ENCODE measurements at places on chromosomes 2 and 18.
A peak's percentile ranks its signal among the peaks of the same experiment; 100 is the strongest.

- no peak for DNase-seq
These were observed 31.6 kb downstream of the SUCLG1 start for GRCh38 chr2:84427235-84428138.

- no peak for DNase-seq
These were observed 9.6 kb downstream of the GDF7 start for GRCh38 chr2:20676353-20677215.

- DNase-seq: no peak
These were observed 452.5 kb upstream of the SALL3 start for GRCh38 chr18:78526923-78527711.

GRCh38 chr2:122795763-122796162, 1040.3 kb downstream of the TSN start:
- DNase-seq: no peak

- DNase-seq: no peak
These were observed 310.8 kb downstream of the PIEZO2 start for GRCh38 chr18:10838553-10838952.

GRCh38 chr2:75820693-75821092, 110.0 kb upstream of the GCFC2 start:
- no peak for DNase-seq

DNA sequence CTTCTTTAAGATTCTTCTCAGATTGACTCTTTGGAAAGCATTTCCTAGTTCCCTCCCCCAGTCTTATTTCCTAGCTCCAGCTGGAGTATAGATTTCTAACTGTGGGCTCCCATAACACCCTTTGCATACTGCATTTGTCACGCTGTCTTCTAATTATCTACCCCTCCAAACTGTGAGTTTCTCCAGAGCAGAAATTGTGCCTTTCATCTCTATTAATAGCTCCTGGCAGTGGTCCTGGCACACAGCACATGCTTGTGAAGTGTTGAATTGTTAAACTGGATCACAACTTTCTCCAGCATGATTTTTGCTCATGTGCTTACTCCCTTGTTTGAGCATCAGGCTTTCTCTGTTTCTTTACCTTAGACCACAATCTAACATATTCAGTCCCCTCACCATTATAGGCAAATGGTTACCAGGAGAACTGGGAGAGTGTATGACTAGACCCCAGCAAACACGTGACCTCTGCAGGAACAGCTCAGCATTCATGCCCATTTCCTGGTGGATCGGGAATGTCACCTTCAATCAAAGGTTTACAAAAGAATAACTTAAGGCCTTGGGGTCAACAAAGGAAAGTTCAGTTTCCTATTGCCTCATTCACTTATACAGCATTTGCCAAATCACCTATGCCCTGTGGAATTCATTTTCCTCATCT, 175.7 kb upstream of the TANK start:
- DNase-seq: no peak

DNA sequence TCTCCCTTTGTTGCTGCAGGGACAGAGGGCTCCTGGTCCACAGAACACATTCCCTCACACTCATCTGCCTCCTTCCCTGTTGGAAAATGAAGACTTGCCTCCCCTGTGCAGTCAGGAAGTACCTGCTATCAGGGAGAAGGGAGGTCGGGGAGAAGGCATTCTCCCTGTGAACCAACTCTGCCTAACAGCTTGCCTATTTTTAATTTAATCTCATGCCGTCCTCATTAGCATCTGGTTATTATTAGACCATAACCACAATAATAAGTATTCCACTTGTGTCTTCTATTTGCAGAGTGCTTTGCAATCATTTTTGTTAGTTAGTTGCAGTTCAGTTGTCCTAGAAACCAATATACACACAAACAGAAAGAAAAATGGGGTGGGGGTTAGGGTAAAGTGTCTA, 232.6 kb upstream of the SKOR2 start:
- DNase-seq: no peak

DNA sequence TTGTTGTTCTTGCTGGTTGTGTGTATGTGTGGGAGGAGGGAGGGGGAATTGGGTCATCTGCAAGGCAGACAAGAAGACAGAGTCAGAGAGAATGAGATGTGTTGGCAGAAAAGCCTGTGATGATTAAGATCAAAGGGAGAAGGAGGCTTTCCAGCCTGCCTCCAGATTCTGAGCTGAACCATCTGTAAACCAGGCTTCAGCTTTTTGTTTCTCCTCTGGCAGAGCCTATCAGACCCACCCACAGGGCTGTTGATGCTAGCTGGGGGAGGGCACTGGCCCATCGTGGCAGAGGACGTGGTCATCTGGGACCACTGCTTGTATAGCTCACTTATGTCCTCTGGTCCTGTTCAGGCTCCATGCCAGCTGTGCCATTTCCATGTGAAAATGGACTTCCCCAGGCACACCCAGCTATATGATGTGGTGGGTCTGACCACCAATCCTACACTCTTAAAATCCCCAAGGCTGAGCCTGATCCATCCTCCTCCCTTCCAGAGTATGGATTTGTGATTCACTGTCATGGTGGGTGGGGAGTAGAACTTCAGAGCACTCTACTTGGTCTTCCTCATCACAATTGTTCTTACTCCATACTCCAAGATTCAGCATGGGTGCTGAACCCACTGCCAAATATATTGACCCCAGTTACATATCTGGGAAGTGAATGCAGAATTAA, 27.8 kb upstream of the COL6A3 start:
- no peak for DNase-seq

GRCh38 chr2:224847961-224848850, 132.0 kb upstream of the CCDC195 start:
- DNase-seq: peak; percentile 59

DNA sequence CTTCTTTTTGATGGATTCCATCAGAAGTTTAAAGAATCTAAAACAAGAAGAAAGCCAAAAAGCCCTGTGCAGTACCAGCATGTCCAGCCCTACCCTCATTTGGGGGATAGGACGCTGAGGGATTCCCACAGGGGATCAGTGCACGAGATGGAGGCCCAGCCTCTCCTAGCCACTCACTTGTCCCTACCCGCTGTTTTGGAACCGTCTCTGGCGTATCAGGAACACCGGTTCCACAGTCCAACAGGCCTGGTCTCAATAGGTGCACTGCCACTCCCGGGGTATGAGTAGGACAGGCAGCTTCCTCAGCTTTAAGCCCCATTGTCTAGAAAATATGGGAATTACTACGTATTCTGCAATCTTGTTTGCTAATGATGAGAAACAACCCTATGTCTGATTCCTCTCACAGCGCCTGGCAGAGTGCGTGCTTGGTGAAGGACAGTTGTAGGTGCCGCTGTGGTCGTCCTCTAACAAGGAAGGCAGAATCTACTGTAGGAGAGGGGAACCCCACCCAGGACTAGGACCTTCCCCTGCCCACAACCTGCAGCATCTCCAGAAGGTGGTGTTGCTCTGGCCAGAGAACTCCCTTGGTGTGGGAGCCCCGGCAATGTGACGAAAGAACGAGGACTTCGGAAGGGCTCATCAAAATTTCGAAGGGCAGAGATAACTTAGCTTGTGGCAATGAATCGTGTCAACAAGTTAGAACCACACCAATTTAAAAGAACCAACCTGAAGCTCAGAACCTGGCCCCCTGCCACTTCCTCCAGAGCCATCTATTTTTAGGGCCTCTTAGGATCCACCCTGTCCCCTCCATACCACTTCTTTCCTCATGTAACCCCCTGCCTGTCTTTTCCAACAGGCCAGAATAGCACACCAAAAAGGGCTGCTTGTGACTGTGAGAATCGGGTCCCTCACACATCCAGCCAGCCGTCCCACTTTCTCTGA, 71.7 kb downstream of the POLR1A start:
- DNase-seq: no peak

DNA sequence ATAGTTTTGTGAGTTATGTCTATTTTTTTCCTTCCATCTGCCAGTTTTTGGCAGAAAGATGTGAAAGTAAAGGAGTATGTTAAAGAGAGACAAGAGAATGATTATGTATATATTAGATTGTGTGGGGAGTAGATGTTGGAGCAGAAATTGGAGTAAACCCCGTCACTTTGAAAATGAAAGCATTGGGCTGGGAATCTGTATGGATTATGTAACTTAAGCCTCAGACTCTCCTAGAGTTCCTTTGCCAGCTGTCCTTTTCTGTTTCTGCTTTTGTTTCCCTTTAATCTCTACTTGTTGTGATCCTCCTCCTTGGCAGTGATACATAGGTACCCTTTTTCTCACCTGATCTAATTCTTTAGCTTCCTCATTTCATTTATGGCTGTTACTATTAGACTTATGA, 19.2 kb downstream of the CCDC138 start:
- no peak for DNase-seq

- DNase-seq: no peak
These were observed 1.7 kb downstream of the MAP2 start for GRCh38 chr2:209425471-209426071.

DNA sequence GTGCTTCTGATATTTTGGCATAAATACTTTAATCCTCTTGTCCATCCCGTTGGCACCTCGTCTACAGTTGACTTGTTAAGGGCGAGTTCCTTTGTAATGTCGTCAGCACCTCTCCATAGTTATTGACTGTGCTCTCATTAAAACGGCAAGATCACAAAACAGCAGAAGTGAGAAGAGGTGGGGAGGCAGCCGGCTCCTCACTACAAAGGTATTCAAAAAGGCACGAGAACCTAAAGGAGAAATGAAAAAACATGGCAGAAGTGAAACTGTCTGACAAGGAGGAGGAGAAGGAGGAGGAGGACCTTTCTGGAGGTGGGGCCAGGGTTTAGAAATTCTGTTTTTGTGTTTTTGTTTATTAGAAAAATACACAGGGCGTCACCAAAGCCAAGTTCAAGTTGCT, 235.6 kb downstream of the BCL11A start:
- DNase-seq: no peak

GRCh38 chr18:35267161-35267651, 22.8 kb downstream of the ZSCAN30 start:
- peak; percentile 22 for DNase-seq

GRCh38 chr2:179913809-179914208, 52.4 kb upstream of the ZNF385B start:
- no peak for DNase-seq

- no peak for DNase-seq
These were observed 37.5 kb downstream of the ST8SIA5 start for GRCh38 chr18:46719388-46719787.

DNA sequence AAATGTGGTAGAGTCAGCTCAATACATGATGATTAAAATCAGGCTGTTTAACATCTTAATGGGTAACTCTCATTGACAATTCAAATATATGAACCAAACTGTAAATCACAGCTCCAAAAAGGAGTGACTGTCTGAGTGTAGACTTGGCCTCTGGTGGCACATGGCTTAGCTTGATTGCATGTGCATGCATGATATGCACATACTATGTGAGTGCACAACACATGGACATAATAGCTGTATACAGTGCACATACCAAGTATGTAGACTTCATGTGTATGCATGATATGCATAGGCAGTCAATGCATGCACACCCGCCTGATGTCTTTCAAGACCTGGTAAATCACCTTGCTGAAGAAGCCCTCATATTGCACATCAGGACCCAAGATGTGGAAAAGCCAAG, 252.0 kb upstream of the SOX11 start:
- DNase-seq: no peak

DNA sequence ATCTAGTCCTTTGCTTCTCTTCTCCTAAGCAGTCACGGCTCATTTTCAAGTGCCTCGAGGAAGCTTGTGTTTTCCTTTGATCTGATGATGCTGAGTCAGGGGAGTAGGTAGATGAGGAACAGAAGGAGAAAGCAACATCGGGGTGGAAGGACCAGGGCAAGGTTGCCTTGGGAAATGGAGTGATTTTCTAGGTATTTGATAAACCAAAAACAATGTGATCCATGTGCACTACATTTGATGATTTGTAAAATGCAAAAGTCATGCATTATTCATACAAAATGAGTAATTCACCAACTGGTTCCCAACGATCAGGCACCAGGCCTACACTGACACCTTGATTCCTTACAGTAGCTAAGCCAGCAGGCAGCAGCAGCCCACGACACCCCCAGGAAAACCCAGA, 205.3 kb downstream of the ANAPC1 start:
- DNase-seq: no peak
